Activated naive CD4-positive, alpha-beta T cell treated with anti-CD3 and anti-CD28 coated beads, Interleukin-2, amount 10 ng/mL, durations not matched to agents 5 hours and 36 hours (primary cell): ENCODE measurements at places on chromosomes 1 and 21. TPM values are rescaled to one million over a fixed set of nuclear protein-coding genes. Genes with fewer than 3 reads are reported as not detected.

Gene CHODL
- not detected for total RNA-seq

Gene CFAP74
- total RNA-seq = not detected

Gene ALDH9A1
- total RNA-seq = 45.0 TPM

Gene C4BPB
- 3.0 TPM for total RNA-seq

Gene CYP4B1
- total RNA-seq = not detected

Gene ABCA4
- total RNA-seq = not detected

Gene REN
- not detected for total RNA-seq

Gene LMX1A
- total RNA-seq = not detected

Gene SLAMF6
- 24.3 TPM for total RNA-seq

Gene RFX5
- total RNA-seq = 69.5 TPM

Gene FCAMR
- total RNA-seq = not detected

Gene CR1L
- total RNA-seq = not detected

Gene CYP4A11
- total RNA-seq = not detected

Gene PAPPA2
- total RNA-seq = not detected
